ENCODE measurements at places on chromosomes 6 and 20.
A peak's percentile ranks its signal among the peaks of the same experiment; 100 is the strongest.

DNA sequence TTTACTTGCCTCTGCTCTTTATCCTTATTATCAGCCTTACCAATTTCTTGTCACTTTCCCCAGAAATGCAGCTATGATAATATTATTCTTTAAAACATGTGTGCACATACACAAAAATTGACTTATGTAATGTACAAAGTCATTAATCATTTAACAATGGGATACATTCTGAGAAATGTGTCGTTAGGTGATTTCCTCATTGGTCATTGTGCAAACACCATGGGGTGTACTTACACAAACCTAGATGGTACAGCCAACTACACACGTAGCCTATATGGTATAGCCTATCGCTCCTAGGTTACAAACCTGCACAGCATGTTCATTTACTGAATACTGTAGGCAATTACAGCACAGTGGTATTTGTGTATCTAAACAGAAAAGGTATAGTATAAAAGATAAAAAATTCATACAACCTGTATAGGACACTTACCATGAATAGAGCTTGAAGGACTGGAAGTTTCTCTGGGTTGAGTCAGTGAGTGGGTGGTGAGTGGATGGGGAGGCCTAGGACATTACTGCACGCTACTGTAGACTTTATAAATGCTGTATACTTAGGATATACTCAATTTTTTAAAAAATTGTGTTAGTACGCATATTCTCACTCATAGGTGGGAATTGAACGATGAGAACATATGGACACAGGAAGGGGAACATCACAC is 56.9 kb downstream of the HIVEP1 start:
- no peak for DNase-seq

- DNase-seq = no peak
Observed at GRCh38 chr6:47111685-47112084, 69.6 kb upstream of the ADGRF1 start.

DNA sequence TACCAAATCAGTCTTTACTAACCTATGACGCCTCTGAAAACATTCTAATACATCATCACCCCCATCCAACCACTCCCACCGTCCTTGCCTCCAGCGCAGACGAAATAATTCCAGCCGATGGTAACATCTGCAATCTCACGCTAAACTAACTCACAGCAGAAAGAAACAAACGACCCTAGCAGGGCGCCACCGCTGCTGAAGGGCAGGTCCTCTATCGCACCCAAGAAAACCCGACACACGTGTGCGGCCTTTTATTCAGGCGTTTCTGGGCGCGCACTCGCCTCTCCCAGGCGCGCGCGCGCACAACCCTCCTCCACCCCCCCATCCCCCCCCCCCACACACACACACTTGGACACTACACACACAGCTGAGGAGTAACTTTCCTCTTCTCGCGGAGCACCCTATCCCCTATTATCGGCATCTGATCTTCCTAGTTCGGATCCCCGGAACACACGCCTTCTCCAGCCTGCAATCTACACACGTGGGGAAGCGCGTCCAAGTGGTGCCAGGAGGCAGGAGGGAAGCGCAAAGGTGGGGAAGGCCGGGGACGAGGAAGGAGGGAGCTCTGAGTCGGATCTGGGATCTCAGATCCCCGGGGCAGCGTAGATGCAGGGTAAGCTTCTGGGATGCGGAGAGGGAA is 1.4 kb downstream of the GFOD1 start:
- no peak for DNase-seq

GRCh38 chr6:8194490-8194889 is 92.1 kb upstream of the EEF1E1 start:
- no peak for DNase-seq

DNA sequence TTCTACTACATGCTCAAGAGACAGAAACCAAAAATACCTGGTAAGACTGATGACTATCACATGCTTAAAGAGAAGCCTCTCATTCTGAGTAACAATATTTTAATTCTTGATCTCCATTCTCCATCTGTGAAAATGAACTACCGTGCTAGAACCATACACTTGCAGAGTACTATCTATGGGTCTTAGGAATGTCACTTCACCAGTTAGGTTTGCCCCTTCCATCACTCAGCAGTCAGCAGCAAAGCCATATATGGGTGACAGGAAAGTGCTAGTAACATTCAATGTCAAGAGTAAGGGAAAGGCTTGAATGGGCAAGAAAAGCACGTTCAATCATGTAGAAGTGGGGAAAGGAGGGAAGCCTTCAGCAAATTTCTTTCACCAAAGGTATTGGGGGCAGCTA is 2.3 kb downstream of the DNAAF9 start:
- no peak for DNase-seq

DNA sequence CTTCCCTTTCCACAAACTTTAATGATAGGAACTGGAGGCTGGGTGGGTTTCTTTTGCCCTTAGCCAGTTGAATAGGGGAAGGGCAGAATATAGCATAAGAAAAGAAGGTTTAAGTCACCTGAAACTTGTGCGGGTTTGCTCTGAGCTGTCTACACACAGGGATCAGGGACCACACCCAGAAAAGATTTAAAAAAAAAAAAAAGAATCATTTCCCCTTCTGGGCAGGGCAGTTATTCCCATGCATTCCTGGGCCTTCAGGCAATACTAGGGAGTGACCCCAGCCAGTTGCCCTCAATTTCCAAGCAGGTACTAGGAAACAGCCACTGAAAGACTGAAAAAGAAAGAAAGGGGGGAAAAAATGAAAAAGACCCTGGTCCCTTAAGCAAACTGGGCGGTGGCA is 39.6 kb upstream of the HDAC2 start:
- DNase-seq = no peak

- DNase-seq = no peak
Observed at GRCh38 chr6:110509617-110510241, 33.3 kb upstream of the SLC22A16 start.

DNA sequence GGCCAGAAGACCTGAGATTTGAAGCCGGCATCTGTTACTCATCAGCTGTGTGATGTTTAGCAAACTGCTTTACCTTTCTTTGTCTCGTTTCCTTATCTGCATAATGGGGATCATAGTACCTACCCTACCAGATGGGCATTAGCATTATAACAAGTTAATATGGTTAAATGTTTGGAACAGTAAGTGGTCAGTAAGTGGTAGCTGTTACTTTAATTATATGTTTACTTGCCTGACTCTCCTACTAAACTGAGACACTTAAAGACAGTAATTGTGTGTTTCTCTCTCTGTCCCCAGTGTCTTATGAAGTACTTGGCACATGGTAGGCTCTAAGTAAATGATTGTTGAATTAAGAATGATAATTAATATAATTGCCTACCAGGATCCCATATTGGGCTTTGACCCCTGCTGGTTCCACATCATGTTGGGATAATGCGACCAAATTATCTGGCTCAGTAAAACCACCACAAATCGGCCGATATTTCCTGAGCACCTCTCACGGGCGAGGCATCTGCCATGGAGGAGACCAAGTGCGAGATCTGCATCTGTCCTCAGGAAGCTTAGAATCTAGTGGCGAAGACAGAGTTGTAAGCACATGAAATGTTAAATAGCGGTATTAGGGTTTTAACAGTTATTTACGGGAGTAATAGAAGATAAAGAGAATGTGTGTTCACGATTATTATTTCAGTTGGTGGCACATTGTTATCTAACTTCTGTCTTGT is 31.4 kb downstream of the PTK7 start:
- no peak for DNase-seq

DNA sequence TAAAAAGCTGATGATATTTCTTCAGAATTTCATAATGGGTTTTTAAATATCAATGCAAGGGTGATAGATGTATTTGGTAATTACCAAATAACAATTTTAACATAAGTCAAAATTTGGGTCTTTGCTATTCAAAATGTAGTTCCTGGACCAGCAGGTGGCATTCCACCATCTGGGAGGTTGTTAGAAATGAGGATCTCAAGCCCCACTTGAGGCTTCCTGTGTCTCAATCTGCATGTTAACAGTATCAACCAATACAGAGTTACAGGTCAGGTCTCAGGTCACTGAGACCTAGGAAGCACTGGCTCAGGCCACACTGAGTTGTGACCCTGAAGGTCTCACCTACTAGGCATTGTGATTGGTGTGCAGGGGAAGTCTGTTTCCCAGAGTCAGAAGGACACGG is 57.2 kb upstream of the MTRF1L start:
- DNase-seq = no peak

DNA sequence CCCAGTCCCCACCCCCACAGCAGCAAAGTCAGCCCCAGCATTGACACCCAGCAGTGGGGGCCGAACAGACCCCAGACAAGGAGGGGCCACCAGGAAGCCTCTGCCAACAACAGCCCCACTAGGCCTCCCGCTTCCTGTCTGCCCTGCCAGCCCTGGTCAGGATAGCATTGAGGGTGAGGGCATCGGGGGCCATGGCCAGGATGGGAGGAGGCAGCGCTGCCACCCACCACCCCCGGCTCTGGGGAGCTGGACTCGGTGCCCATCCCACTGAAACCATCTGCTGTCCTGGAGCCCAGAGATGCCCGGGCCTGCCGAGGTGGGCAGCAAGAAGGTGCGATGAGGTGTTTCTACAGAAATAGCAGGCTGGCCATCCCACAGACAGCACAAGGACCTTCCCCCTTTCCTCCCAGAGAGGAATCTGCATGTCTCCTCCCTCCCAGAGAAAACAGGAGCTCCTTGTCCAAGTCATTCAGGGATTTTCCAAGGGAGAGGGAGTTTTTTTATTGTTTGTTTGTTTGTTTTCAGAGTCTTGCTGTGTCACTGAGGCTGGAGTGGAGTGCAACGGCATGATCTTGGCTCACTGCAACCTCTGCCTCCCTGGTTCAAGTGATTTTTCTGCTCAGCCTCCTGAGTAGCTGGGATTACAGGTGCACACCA is 62.1 kb upstream of the BHLHE23 start:
- DNase-seq = no peak

DNA sequence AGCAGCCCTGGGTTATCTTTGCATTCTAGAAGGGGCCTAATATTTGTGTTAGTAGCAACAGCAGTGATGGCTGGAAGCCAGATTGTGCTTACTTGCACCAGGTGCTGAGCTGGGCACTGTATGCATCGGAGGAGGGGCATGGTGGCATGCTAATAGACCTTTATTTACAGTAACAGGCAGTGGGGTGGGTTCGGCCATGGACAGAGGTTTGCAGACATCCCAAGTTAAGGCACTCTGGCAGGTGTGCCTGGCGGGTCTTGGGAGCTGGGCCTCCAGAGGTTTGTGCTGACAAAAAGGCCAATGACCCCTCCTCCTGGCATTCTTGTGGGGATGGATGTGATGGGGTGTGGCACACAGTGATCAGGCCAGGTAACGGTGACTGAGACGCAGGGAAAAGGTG is 39.0 kb upstream of the CD93 start:
- DNase-seq = no peak

DNA sequence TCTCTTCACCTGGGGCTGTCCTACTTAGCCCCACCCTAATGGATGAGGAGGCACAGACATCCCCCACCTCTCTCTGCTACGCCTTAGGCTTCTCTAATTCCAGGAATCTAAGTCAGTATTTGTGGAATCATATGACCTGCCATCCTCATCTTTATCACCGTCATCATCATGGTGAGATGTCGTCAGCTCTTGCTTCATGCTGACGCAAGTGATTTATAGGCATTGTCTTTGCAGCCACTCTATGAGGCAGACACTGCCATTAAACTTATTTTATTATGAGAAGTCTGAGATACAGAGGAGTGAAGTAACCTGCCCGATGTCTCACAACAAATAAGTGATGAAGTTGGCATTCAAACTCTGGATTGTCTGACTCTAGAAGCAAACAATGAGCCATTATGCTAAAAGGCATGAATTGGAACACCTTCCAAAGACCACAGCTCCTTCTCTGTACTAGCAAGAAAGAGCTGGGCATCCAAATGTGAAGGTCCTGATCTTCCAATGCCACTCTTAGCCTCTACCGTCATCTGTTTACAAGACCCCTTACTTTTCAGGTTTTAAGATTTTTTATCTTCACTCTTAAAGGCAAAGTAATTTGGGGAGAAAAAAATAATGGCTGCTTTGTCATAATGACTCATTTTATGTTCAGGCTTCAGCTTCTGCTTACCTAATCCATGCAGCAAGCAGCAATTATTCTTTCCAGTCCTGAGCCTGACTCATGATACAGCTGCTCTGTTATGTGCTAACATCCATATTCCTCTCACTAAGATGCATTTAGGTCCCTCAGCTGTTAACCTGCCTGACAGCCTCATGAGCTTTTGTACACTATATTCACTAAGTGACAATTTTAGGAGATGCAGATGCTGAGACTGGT is 113.7 kb upstream of the BCLAF1 start:
- no peak for DNase-seq

DNA sequence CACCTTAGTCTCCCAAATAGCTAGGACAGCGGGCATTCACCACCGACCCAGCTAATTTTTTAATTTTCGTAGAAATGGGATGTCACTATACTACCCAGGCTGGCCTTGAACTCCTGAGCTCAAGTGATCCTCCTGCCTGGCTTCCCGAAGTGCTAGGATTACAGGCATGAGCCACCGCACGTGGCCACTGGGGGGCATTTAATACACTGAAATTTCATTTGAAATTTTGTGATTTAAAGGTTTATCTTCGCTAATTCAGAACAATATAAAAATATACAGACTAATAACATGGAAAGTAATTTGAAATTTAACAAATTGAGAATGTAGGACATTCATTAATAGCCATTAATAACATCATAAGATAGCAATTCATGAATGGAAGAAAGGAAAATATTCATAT is 20.5 kb upstream of the TBC1D32 start:
- no peak for DNase-seq

DNA sequence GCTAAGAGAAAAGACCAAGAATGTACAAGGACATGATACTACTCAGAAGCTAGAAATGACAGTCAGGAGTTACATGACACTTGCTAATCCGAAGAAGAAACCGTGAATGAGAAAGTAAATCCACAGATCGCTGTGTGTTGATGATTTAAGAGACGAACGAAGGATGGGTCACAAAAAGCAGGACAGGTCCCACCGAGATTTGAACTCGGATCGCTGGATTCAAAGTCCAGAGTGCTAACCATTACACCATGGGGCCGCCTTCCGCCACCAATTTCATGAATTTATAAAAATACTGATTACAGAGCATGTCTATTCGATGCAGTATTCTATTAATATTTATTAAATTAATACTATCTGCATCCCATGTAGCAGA is 54.0 kb upstream of the BTN3A2 start:
- DNase-seq = peak; percentile 24

- no peak for DNase-seq
Observed at GRCh38 chr6:19268718-19269117, 568.5 kb upstream of the ID4 start.

DNA sequence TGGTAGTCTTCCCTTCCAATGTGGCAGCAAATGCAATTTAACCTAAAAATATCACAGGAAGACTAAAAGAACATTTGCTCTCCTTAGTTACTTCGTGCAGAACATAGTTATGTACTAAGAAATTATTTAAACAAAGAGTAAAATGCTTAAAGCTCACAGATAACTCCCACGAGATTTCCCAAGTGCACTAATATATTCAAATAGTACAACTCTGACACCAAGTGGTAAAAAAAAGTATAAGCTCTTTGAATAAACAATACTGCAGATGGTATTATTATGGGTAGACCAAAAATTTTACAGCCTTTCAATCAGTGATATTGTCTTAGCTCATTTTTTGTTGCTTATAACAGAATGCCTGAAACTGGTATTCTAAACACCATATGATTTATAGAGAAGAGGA is 52.8 kb upstream of the FILIP1 start:
- DNase-seq = no peak

GRCh38 chr6:31971279-31971992 is 502 bp downstream of the DXO start:
- no peak for DNase-seq
